Neural crest cell (in vitro differentiated cells): ENCODE measurements at places on chromosomes 4 and X. TPM values are rescaled to one million over a fixed set of nuclear protein-coding genes. Genes with fewer than 3 reads are reported as not detected.

- no peak for DNase-seq
These were observed 10.4 kb downstream of the MAD2L1 start for GRCh38 chr4:120056246-120056645.

- no peak for DNase-seq
These were observed 20.4 kb downstream of the SPCS3 start for GRCh38 chr4:176339936-176340761.

- DNase-seq = no peak
These were observed 203.0 kb downstream of the GRIA2 start for GRCh38 chr4:157423526-157424020.

- no peak for DNase-seq
These were observed 298.9 kb downstream of the PDGFC start for GRCh38 chr4:156672492-156673305.

Gene TEC
- 0.21 and 0.25 TPM in 2 replicates for total RNA-seq
